Skeletal muscle cell (primary cell): ENCODE measurements at places on chromosomes 7 and 10.

DNA sequence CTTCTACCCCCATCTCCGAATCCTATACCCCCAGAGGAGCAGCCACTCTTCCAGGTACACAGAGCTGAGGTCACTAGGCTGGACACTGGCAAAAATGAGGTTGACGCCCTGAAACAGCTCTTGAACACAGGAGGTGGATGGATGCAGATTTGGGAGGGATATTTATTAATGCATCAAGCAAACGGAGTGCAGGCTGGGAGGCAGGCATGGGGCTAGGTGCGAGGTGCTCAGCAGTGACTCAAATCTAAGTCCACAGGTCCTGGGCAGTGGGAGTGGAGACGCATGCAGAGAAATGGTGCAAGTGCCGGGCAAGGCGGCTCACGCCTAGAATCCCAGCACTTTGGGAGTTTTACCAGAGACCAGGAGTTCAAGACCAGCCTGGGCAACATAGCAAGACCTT is 11.0 kb downstream of the GUSB start:
- no peak for DNase-seq

DNA sequence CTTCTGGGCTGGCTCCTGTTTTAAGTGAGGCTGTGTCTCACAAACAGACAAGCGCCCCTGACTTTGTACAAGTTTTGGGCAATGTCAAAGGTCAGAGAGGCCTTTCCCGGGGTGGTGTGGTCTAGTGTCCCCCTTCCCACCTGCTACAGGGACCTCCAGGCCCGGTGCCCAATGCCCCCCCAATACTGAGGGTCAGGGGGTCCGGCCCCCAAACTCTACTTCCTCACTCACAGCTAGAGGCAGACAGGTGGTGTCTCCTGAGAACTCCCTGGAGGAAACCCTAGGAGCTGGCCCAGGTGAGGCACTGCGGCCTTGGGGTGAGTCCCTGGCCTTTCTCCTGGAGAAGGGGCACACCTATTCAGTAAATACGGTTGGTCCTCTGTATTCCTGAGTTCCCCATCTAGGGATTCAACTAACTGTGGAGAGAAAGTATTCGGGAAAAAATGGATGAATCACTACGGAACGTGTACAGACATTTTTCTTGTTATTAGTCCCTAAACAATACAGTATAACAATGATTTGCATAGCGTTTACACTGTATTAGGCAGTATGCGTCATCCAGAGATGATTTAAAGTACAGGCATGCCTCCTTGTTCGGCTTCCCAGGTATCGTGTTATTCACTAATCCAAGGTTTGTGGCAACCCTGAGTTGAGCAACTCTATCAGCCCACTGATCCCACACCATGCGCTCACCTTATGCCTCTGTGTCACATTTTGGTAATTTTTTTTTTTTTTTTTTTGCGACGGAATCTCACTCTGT is 308.1 kb downstream of the WDR37 start:
- no peak for DNase-seq

- DNase-seq: no peak
Observed at GRCh38 chr10:91519899-91520514, 109.9 kb downstream of the HECTD2 start.

DNA sequence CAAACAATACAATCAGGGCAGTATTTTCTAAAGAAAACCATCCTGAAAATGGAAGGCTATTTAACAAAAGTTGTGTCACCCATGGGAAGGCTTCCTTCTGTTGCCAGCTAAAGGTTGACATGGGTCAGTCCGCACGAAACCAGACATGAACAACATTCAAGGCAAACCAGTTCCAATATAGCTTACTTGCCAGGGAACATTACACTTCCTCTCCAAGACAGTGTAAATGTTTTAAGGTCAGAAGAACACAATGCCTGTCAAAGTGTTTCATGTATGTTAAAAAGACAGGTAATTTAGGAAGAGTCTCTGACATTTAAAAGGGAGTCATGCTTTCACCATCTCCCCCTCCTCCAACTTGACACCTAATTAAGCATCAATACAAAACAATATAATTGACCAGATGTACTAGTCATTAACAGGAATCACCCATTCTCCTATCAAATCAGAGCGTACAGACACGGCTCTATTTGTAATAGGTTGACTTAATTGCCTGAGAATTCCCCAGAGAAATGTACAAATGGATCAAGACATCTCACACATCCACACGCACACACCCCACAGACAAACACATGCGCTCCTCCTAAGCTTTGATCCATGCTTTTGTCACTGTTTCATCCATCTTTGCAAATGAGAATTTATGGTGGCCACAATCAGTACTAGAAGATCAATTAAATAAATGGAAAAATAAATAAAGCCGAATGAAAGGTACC is 69.5 kb downstream of the CACNA2D1 start:
- no peak for DNase-seq

- no peak for DNase-seq
Observed at GRCh38 chr10:77157248-77158019, 480.2 kb downstream of the KCNMA1 start.

GRCh38 chr7:140165422-140165821 is 11.4 kb downstream of the KDM7A start:
- DNase-seq: peak; percentile 75

DNA sequence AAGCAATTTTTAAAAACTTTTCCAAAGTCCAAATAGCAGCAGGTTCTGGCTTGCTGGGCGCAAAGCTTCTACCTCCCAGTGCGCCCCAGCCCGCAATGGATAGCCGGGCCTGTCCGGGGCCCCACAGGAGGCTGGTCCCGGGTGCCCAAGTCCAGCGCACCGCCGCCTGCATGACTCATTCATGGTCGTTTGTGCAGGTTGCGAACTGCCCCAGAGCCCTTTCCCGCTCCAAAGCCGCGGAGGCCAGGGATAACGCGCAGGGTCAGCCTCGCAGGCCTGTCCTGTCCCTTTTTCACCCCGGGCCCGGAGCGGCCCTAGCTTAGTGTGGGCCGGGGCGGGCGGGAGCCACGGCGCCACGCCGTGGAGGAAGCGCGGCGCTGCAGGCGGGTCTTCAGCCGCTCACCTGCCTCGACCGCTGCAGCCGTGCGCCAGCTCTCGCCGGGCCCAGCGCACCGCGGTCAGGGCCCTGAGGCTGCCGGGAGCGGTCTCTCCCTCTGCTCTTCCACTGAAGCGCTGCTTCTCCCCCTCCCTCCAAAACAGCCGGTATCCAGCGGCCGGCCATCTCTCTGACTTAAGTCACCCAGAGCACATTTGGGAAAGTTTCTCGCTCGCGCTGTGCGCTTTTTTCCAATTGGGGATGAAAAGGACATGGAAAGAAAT is 1.7 kb upstream of the EGR2 start:
- DNase-seq: no peak

DNA sequence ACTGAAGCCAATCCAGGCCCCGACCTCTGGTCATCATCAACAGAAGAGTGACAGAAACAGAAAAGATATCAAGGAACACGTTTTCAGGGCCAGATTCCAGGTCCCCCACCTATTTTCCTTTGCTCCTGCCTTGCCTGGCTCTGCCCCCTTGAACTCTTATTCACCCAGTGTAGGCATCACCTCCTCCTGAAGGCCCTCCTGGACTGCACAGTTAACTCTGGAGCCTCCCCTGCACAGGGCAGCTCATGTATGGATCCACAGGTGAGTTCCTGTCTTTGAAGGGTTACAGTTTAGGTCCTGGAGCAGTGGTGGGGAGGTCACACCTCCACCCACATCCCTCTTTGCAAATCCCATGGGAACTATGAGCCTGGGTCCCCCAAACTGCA is 163.3 kb upstream of the TNRC18 start:
- DNase-seq: no peak

DNA sequence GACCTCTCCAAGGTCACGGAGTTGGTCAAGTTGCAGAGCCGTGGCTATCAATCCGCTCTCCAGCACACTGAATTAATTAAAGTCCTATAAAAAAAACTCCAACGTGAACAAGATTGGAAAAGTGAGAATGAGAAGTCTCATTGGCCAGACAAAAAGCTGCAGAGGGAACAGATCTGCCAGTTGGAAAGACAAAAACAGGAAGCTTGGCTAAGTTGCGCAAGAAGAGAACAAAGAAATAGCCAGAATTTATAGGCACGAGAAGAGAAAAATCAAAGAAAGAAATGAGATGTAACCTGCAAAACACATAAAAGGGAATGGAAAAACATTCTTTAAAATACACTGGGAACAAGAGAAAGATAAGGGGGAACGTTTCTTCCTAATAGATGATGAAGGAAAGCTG is 45.7 kb upstream of the CRTAC1 start:
- DNase-seq: no peak

DNA sequence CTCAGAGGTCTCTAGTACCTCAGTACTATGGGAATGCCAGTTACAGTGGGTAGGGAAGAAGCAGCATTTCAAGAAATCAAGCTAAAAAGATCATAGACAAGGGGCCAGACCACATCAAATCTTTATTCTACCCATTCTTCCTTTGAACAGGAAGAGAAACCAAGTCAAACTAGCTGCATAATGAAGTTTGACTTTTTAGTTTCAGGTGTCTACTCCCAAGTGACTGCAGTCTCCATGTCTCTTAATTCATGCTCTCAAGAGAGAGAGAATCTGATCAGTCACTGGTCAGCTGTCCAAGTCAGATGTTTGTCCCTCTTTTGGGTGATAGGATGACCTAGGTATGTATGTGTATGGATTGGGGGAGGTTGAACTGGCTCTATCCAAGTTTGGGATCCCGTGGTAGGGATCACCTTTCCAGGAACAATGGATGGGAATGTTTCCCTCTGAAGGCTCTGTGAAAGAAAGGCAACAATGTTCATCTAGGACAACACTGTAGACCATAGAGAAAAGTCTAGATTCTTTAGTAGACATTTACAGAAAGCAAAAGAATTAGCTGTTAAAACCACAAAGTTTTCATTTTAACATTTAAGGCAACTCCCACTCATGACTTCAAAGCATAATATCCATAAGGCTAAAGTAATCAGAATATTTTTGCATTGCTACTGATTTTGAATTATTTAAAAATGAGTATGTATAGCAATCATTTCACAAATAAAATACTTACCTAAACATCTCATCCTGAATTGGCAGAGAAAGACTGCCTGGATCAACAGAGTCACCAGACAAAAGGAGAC is 30.1 kb upstream of the PRTFDC1 start:
- no peak for DNase-seq

DNA sequence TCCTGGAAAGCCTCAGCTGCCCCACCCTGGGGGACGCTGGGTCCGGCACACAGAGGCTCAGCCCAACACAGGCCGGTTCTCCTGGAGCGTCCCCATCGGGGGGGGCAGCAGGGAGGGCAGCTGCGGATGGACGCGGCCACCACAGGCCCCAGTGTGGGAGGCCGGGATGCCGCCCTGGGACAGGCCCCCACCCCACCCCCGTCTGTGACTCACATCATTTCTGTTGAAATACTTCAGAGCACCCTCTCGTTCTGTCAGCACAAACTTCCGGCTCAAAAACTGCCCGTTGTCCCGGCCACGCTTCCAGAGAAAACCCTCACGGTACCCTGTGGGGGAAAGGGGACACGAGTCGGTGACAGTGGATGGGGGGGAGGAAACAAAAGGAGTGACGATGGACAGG is 28.5 kb downstream of the GET4 start:
- DNase-seq: no peak

- DNase-seq: no peak
Observed at GRCh38 chr7:106056513-106057203, 55.5 kb downstream of the SYPL1 start.

DNA sequence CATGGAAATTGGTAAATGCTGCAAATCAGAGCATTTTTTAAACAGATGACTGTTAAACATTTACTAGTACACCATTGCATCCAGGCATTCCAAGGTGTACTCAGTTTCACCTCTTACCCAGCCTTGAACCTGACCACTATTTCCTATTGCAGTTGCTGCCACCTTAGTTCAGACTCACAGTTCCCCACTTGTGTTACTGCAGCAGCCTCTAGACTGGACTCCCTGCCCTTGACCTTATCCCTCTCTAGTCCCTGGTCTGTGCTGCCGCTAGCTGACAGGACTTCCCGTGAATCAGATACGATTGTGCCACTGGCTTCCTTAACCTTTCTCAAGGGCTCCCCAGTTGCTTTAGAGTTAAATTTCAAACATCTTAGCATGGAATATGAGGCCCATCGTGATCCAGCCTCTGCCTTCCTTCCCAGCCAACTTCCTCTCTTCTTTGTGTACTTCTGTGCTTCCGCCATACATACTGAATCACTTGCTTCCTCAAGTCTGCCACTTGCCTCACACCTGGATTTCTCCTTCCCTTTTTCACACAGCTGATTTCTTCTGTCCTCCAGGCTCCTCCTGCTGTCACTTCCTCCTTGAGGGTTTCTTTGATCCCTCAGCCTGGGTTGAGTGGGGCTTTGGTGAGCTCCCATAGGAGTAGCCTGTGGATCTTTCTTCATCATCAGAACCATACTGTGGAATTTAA is 118.7 kb upstream of the GJD4 start:
- no peak for DNase-seq

- no peak for DNase-seq
Observed at GRCh38 chr7:11698384-11698871, 133.6 kb downstream of the THSD7A start.

DNA sequence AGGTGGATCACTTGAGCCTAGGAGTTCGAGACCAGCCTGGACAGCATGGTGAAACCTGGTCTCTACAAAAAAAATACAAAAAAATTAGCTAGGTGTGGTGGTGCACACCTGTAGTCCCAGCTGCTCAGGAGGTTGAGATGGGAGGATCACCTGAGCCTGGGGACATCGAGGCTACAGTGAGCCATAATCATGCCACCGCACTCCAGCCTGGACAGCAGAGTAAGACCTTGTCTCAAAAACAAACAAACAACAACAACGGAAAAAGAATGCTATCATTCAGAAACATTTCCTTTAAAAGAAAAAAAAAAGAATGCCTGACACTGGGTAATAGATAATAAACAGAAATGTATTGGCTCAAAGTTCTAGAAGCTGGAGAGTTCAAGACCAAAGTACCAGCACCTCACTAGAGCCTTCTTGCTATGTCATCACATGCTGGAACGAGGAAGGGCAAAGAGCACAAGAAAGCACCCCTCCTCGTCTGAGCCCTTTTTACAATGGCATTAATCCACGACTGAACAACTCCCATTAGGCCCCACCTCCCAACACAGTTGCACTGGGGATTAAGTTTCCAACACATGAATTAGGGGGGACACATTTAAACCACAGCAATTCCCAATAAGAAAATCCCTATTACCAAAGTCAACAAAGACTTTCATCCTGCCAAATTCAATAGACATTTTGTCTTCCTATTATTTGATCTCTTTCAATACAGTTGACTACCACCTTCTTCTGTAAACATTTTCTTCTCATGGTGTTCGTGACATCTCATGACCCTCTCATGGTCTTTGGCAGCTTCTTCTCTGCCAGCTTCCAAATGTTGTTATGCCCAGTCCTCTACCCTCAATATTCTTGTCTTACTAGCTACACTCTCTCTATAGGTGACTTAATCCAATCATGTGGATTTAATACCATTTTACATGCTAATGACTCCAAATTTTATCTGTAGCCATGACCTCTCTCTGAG is 20.0 kb downstream of the AKR1D1 start:
- DNase-seq: no peak

GRCh38 chr7:25256333-25256819 is 28.1 kb upstream of the NPVF start:
- DNase-seq: no peak

DNA sequence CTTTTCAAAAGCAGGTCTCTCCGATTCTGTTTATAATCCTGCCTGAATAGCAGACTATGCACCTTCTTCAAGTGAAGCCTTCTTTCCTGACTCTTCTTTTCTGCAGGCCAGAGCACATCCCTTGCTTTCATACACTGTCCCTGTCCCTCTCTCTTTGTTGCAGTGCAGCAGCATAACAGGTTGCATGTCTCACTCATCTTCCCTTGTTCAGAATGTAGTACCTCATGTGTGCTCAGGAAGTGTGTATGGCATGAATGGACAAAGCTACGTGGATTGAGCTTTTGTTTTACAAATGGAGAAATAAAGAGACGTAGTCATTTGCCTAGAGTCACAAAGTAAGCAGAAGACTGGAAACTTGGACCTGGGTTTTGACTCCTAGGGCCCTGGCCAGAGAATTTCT is 68.0 kb downstream of the PTPRZ1 start:
- DNase-seq: no peak
